AG09309 (cell line): ENCODE measurements at places on chromosomes 16 and 17.

DNA sequence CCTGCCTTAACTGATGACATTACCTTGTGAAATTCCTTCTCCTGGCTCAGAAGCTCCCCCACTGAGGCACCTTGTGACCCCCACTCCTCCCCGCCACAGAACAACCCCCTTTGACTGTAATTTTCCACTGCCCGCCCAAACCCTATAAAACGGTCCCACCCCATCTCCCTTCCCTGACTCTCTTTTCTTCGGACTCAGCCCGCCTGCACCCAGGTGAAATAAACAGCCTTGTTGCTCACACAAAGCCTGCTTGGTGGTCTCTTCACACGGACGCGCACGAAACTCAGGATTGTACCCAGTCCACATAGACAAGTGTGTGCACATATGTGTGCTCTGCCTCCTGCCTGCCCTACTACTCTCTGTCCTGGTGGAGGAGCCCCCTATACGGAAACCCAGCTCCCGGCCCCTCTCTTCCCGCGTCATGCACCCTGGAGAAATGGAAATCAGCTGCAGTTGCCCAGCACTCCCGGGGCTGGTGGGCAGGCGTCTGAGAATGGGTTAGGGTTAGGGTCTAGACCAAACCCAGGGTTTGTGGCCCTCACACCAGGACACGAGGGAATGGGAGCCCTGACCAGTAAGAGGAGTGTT lies 2.4 kb upstream of the RHBDF1 start:
- no peak for DNase-seq

- DNase-seq: no peak
Measured at GRCh38 chr16:73016488-73016830, 31.5 kb downstream of the ZFHX3 start.

- peak; percentile 17 for DNase-seq
Measured at GRCh38 chr16:79644971-79645667, 44.6 kb upstream of the MAF start.

GRCh38 chr17:79654960-79655382 lies 44.1 kb upstream of the RBFOX3 start:
- DNase-seq: no peak

DNA sequence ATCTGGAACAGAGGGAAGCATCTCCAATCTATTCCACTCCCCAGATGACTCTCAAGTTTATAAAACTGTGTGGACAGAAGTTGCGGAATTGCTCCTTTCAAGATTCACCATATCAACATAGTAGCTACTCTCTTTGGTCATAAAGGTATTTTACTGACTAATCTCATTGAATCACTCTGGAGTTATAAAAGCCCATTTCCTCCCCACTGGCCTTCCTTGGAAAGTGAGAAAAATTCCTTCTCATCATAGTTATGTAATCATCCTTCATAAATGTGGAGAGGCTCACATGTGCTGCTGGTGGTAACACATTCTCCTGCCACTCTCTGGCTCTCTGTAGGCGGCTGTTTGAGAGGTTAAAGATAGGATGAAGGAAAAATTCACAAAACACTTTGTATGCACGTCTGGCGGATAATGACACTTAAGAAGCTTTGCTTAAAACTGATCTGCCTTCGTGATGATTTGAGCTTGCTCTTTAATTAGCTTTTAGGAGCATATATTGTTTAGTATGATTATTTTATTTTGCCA lies 1034.0 kb upstream of the EEF2KMT start:
- DNase-seq: no peak

DNA sequence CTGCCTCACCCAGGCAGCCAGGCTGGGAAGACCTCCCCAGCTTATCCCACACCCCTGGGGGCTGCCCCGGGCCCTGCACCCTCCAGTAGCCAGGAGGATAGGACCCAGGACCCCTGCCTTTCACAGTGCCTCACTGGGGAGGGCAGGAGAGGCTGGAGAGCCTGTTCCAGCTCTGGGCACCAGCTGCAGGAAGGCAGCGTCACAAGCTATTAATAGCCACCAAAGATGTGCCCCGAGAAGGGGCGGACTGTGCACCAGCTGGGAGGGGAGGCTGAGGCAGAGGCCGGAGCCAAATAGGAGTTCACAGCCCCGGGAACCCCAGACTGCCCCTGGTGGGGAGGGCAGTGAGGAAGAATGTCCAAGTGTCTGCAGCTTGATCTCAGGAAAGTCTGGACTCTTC lies 8.8 kb downstream of the SBK1 start:
- DNase-seq: no peak

GRCh38 chr16:62149631-62150030 lies 113.4 kb upstream of the CDH8 start:
- DNase-seq: peak; percentile 24

DNA sequence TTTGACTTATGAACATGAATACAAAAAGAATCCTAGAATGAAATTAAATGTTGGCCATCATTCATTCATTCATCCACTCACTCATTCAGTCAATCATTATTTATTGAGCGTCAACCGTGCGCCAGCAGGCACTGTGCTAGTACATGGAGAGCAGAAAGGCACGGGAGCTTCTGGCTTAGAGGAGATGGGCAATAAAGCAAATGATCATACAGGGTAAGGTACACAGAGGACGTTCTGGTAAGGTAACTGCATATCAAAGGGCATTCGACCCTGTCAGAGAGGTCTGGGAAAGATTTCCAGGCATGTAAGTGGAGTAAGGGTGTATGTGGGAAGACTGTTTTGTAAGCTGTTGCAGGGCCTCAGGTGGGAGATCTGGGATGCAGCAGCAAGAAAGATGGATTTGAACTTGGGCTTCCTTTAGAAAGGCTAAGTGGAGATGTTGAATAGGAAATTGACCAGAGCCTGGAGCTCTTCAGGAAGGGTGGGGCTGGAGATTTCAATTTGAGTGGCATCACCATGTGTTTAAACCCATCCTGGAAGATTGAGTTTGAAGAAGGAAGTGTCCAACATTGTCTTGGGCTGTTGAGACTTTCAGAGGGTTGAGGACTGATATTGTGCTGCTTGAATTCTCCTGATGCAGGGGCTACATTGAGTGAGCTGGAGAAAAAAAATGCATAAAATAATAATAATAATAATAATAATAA lies 2.8 kb upstream of the MSI2 start:
- no peak for DNase-seq

- DNase-seq: no peak
Measured at GRCh38 chr17:57121308-57122042, 36.4 kb downstream of the AKAP1 start.

DNA sequence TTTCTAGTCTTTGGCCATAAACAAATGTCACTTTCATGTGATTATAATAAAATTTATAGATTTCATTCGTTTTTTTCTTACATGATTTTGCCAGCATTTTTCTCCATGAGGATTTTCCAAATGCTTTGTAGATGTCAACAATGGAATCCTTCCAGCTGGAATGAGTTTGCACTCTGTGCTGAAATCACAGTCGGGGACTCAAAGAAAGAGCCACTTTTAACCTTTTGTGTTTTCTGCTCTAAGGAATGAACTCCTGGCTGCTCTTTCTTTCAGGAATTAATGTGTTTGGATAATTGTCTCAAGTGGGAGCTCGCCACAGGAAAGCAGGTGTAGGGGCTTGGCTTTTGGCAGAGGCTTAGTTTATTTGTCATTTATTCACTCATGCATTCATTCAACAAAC lies 372.3 kb upstream of the SALL1 start:
- DNase-seq: no peak

DNA sequence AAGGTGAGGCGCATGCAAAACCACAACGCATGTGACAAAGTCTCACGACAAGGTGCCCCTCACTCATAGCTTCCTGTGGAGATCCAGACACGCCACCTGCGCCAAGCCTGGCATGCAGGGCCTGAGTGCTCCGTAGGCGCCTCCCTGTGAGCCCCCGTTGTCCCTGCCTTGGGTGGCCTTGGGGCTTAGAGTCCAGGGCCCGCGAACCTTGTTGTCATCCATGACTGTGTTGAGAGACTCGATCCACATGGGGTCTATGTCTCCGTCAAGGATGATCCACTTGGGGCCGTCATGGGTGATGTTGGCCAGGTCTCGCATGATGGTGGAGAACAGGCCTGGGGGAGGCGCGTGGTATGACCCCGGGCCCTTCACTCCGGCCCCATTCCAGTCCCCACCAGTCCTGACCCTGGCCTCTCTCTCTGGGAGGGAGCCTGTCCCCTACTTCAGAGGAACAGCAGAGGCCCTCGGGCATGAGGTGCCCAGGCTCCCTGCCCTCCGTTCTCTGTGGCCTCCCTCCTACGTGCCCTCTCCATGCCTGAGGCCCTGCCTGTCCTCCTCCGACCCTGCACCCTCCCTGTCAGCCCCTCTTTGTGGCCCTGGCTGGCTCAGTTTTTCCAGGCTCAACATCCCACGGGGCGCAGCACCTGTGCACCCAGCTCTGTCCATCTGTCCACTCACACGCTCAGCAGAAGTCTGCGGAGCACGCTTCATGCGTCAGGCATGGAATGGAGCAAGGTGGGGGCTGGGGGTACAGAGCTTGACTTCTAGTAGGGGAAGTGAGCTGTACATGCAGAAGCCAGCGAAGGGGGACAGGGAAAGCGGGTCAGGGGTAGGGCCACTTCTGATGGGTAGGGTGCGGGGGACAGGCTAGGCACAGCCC lies 85.7 kb downstream of the DNAH17 start:
- no peak for DNase-seq

DNA sequence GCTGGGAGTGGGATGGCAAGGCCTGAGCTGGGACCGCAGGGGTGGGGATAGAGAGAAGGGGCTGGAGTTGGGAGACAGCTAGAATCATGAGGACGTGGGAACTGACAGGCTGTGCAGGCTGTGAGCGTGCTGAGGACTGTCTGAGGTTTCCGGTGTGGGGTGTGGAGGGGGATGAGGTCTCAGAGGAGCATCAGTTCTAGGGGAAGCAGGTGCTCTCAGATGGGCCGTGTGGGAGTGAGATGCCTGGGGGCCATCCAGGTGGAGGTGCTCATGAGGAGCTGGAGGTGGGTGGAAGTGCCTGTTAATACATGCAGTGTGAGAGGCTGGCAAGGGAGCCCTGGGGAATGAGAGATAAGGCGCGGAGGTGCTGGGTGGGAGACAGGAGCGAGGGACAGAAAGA lies 27.2 kb downstream of the HASPIN start:
- no peak for DNase-seq

GRCh38 chr17:43019418-43019817 lies 2.8 kb downstream of the VAT1 start:
- no peak for DNase-seq

GRCh38 chr17:51374209-51374608 lies 113.9 kb downstream of the UTP18 start:
- no peak for DNase-seq

- DNase-seq: no peak
Measured at GRCh38 chr16:10876315-10876714, 687 bp upstream of the CIITA start.

DNA sequence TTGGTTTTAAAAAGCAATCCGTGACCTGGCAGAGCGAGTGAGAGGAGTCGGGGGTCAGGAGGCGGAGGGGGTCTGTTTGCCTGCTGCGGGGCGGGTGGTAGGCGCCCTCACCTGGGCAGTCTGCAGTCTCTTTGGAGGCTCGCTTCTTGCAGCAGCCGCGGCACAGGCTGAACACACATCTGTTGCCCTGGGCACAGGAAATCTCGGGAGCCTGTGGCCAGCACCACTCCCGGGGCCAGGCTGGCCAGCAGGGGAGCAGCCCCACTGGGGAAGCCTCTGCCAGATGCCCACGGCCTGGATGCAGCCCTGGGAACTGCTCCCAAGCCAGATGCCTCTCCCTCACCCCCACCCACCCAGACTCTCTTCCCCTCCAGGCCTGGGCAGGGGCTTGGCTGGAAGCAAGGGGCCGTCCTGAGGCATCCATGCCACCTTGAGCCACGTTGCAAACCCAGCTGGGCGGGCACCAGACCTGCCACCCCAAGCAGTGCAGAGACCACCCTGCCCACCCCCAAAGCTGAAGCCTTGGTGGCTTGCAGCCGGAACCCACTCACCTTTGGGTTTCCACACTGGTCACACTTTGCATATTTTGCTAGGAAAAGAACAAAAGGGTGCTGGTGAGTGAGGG lies 6.6 kb downstream of the GPS1 start:
- no peak for DNase-seq

- no peak for DNase-seq
Measured at GRCh38 chr17:42097691-42098631, at the start of gene ZNF385C. TSS of gene ZNF385C (minus strand) at chr17:42098473. CDS start at chr17:42063056, 35,417 bp downstream.

DNA sequence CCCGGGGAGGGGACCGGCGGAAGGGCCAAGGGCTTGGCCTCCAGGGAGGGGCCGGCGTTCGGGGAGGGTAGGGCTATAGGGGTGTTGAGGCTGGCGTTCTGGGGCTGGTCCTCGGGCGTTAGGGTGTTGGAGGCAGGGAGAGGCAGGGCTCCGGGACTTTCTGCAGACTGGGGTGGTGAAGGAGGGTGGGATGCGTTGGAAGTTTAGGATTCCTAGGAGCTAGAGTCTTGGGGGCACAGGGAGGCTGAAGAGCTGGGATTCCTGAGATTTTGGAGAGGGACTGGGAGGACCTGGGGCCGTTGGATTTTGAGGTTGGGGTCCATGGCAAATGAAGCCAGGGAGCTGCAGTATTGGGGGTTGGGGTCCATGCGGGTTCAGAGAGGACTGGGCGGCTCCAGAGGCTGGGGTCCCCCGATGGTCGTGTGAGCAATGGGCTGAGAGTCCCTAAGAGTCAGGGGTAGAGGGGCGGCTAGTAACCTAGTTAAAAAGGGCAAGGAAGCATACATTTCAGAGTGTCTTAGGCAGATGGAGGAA lies 740 bp downstream of the NFATC2IP start:
- no peak for DNase-seq

GRCh38 chr17:66950886-66951604 lies 13.5 kb upstream of the CACNG4 start:
- no peak for DNase-seq

GRCh38 chr17:43094129-43094835 lies 30.9 kb downstream of the BRCA1 start:
- DNase-seq: peak; percentile 53

- DNase-seq: no peak
Measured at GRCh38 chr17:69851736-69852135, 223.3 kb upstream of the KCNJ16 start.

DNA sequence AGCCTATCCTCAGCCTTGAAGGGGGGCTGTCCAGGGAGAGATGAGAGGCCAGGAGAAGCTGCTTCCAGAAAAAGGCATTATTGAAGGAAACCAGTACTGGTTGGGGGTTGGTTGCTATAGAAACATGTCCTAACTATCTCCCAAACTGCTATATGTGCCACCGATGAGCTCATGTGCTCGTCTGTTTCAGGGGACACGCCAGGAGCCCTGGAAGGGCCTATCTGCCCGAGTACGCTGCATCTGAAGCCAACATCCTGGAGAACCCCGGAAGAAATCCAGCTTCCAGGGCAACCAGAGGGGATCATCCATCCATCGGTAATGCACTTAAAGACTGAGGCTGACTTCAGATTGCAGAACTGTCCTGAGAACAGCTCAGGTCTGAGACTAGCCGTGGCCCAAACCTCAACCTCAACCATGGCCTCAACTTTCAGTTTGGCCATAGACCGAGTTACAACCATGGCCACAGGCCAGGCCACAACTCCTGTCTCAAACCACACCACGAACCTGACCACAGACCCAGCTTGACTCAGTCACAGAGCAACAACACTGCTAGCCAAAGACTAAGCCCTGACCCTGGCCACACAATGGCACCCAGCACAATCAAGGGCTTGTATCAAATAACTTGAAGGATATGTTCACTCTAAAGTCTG lies 10.2 kb downstream of the PITPNM3 start:
- peak; percentile 29 for DNase-seq
